ENCODE measurements at places on chromosomes 4 and X. TPM values are rescaled to one million over a fixed set of nuclear protein-coding genes. Genes with fewer than 3 reads are reported as not detected.

EVC gene
- total RNA-seq, result 59.4 TPM

ESX1 gene
- not detected for total RNA-seq

NWD2 gene
- not detected for total RNA-seq

C1QTNF7 gene
- total RNA-seq, result 0.12 TPM

NXF2 gene
- total RNA-seq, result not detected

MAGEA8 gene
- total RNA-seq, result not detected

SLC2A9 gene
- 1.4 TPM for total RNA-seq

FBXL5 gene
- 136 TPM for total RNA-seq

FRMPD4 gene
- total RNA-seq, result 0.33 TPM

RNF128 gene
- total RNA-seq, result 1.5 TPM

AMTN gene
- total RNA-seq, result not detected

ARHGAP6 gene
- total RNA-seq, result 5.2 TPM

GAGE1 gene
- total RNA-seq, result not detected

PROM1 gene
- under 0.01 TPM for total RNA-seq

IL15 gene
- 5.0 TPM for total RNA-seq

STARD8 gene
- 8.7 TPM for total RNA-seq

BMP3 gene
- under 0.01 TPM for total RNA-seq

YY2 gene
- total RNA-seq, result 2.6 TPM

RAB9B gene
- total RNA-seq, result 3.2 TPM

CCDC120 gene
- total RNA-seq, result 0.11 TPM

TRPC3 gene
- 1.7 TPM for total RNA-seq

TCEAL2 gene
- not detected for total RNA-seq

SPATA4 gene
- total RNA-seq, result 0.37 TPM

ABCG2 gene
- 2.3 TPM for total RNA-seq

BMPR1B gene
- 1.1 TPM for total RNA-seq

TMEM185A gene
- total RNA-seq, result 18.9 TPM

NEUROG2 gene
- not detected for total RNA-seq

MORC4 gene
- total RNA-seq, result 48.6 TPM

OTC gene
- total RNA-seq, result not detected
